ENCODE measurements at places on chromosomes 4 and X. TPM values are rescaled to one million over a fixed set of nuclear protein-coding genes. Genes with fewer than 3 reads are reported as not detected.

The TEX11 gene
- not detected for total RNA-seq

The CLGN gene
- total RNA-seq: 0.22 TPM

The ASB9 gene
- 0.54 TPM for total RNA-seq

The PRKG2 gene
- total RNA-seq: 0.58 TPM

The FOXP3 gene
- total RNA-seq: 11.9 TPM

The TSPAN7 gene
- total RNA-seq: 0.37 TPM

The DMRTC1B gene
- not detected for total RNA-seq

The LINC00632 gene
- not detected for total RNA-seq

The USP26 gene
- total RNA-seq: not detected

The ANKRD50 gene
- total RNA-seq: 0.48 TPM

The F9 gene
- total RNA-seq: not detected

The MYOZ2 gene
- not detected for total RNA-seq

DNA sequence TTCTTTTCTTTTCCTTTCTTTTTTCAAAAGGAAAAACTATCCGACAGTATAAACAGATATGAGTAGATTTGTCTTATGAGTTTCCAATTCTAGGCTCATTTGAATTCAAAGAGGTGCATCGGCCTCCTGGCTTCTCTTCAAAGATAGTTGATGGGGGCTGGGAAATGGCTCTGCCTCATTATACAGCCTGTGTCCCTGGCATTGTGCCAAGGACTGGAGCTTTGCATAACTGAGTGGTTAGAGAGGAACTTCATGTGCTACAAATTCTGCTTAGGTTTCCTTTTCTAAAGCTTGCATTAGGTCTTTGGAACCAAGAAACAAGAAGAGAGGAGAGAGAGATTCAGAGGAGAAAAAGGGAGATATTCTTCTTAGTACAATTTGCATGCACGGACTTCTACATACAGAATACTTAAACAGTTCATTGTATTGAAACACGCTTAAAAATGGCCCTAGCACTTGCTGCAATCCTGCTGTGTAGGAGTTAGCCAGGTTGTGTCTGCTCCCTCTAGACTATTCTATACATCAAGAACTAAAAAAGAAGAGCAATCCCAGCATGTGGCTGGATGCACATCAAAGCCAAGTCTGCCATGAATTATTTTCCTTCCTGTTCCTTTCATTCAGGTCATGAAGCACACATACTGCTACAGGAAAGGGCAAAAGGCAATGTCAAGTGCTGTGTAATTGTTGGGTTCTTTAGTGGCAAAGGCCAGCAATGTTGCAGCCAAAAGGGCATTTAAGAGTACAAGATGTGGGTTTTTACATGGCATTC, 70.9 kb downstream of the INTS12 start:
- DNase-seq: no peak

- DNase-seq: no peak
These were observed 195.3 kb downstream of the MAML3 start for GRCh38 chr4:139958739-139959098.

DNA sequence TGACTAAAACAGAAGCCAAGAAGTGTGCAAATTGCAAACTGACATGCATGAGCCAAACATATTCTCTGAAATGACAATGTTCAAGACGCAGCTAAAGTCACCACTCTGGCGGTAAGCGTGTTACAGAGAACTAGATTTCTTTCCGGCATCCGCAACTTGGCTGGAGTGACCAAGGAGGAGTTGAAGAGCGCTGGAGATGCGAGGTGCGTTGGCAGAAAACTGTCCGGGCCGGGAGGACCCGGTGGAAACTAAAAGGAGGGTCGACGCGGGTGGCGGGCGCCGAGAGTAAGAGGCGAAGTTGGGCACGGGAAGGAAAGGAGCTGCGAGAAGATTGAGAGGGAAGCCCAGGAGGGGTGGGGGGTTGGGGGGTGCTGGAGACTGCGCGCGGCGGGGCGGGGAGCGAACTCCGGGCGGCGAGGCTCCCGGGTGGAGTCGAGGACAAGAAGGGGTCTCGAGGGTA, 807 bp downstream of the SEL1L3 start:
- DNase-seq: peak; percentile 33

- DNase-seq: no peak
These were observed 15.6 kb downstream of the ELF4 start for GRCh38 chrX:130094696-130095095.

- DNase-seq: no peak
These were observed 43.8 kb upstream of the HPSE start for GRCh38 chr4:83378419-83378818.

GRCh38 chrX:11435568-11435967, 142.4 kb downstream of the AMELX start:
- DNase-seq: no peak

- DNase-seq: no peak
These were observed 1.9 kb downstream of the POU4F2 start for GRCh38 chr4:146640465-146641061.

DNA sequence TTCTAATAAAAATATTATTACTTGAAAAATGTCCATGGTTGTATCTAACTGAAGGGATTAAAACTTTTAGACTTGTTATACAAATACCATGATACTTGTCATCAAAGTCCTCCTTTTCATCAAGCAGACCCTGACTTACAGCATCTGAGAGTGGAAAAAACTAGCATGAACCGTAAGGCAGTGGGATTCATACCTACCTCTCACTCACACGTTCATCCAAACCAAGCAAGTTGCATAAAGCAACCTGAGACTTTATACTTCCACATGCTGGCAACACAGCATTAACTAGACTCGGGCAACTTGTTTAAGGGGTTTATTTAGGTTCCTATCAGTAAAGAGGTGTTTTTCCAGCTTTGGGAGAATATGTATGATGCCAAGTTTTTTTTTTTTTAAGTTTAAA, 22.6 kb upstream of the TLR7 start:
- no peak for DNase-seq

- no peak for DNase-seq
These were observed 29.6 kb downstream of the KLF3 start for GRCh38 chr4:38693569-38693968.

DNA sequence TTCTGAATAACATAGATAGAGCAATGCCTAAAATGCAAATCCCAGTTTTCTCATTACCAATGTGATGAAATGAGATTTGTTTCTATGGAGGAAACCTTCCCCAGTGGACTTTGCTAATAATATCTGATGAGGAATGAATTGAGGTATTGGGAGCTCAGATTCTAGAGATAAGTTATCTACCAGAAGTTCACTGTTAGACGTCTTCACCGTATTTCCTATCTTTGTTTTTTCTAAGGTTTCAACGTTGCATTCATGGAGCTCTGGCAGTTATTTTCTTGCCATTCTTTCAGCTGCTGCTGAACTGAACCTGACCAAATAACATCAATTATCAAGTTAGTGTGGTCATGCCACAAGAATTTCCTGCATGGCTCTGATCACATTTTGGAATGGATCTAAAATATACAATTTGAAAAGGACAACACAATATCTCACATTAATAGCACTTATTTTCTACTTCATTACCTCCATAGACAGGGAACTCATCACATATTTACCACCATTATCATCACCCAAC, 511.8 kb upstream of the LCORL start:
- DNase-seq: no peak

DNA sequence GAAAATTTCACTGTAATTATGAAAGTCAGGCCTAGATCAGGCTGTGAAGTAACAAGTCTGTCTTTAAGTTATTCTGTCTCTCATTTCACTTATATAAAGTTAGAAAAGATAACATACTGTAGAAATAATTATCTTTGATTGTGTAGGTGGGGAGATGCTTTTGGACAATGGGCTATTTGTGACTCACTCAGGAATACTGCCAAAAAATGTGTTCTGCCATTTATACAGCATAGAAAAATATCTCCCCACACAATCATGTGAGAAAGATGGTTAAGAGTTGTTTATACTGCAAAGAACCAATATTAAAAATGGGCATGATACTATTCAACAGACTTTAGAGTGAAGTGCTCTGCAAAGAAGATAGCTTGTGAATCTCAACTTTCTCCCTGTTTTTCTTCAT, 95.0 kb upstream of the GABRA2 start:
- DNase-seq: no peak

DNA sequence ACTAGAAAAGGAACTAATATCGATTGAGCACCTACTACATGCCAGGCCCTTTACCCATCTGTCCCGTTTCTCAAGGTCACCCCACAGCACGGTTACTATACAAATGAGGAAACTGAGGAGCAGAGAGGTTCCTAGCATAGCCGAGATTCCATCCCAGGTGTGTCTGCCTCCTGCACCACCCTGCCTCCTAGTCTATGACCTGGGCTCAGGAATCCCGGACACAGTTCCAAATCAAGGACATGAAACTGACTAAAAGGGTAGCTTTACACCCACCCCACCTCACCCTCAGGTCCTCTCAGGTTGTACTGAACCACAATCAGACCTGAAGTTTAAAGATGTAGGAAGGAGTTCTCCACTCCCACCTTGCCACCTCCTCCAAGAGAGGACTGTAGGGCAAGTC, 55.6 kb downstream of the APBB2 start:
- DNase-seq: no peak

DNA sequence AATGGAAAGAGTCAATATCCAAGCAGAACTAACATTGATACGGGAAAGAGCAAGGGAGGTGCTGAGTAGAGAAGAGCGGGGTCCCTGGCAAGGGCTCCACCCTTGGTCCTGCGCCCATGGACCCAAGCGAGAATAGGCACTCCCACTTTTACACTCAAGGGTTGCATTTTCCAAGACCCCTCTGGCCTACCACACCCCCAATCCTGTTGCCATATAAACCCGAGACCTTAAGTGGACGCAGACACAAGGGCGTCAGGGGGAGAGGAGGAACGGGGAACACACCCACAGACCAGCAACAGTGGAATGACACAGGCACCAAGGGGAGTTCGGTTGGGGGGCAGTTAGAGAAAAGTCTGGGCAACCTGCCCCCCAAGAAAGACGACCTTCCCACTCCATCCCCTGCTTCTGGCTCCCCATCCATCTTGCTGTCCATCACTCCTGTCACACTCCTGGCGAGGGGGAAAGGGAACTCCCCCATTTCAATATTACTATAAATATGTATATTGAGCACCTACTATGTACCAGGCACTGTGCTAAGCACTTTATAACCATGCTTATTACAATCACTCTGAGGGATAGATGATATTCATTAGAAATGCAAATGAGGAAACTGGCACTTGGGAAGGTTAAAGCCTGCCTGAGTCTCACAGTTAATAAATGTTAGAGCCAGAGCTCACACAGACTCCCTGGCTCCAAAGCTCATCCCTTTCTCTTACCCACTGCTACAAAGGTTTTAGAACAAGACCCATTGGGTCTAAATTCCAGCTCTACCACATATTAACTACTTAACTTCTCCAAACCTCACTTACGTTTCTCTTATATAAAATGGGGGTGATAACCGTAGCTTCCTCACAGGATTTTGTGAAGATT, 51.7 kb downstream of the SCD5 start:
- no peak for DNase-seq

- no peak for DNase-seq
These were observed 1142.3 kb downstream of the NLGN4X start for GRCh38 chrX:5086388-5086787.

DNA sequence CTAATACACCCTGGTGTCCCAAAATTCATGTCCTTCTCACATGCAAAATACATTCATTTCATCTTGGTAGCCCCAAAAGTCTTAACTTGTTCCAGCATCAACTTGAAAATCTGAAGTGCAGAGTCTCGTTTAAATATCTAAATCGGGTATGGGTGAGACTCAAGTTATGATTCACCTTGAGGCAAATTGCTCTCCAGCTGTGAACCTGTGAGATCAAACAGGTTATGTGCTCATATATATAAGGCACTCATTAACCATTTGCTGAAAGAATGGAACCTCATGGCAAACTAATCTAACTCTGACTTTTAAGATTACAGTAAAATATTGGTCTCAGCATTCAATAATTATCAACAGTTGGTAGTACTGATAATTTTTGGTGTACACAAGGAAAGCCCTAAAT, 55.5 kb downstream of the PDLIM5 start:
- DNase-seq: no peak

- no peak for DNase-seq
These were observed 157.9 kb downstream of the MAGEB5 start for GRCh38 chrX:26373829-26374228.

DNA sequence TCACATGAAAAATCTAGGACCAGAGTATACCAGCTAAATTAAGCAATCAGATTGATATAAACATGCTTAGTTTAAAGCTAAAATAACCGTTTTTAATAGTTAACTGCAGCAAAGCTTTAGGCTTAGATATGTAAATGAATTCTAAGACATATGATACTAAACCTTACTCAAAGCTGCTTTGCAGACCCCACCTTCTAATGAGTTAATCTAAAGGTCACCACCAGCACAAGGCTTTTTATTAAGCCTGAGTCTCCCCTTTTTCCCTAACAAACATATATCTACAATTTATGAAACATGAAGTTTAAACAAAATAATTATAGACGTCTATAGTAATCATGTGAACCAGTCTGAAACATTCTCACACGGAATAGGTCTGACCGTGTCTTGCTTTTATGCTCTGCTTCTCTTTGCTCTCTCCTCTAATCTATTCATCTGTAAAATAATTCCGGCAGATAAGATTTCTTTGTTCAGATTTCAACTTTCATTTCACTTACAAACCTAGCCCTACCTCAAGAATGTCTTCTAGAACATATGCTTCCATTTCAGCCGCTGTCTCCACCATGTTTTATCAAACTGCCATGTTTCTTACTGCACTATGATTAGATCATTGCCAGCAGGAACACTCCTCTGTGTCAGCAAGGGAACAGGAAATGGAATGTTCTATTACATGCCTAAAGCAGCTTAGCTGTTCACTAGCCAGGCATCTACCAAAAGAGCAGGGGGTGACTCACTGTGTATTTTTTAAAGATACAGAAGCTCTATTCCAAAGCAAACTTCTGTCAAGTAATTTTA, 35.9 kb downstream of the ANKRD17 start:
- DNase-seq: peak; percentile 37

- no peak for DNase-seq
These were observed 4.7 kb downstream of the FAM149A start for GRCh38 chr4:186109245-186109644.

DNA sequence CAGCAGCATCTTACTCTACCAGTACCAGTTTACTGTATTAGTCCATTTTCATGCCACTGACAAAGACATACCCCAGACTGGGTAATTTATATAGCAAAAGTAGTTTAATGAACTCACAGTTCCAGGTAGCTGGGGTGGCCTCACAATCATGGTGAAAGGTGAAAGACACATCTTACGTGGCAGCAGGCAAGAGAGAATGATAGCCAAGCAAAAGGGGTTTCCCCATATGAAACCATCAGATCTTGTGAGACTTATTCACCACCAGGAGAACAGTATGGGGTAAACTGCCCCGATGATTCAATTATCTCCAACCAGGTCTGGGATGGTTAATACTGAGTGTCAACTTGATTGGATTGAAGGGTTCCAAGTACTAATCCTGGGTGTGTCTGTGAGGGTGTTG, 69.3 kb downstream of the YIPF6 start:
- no peak for DNase-seq

DNA sequence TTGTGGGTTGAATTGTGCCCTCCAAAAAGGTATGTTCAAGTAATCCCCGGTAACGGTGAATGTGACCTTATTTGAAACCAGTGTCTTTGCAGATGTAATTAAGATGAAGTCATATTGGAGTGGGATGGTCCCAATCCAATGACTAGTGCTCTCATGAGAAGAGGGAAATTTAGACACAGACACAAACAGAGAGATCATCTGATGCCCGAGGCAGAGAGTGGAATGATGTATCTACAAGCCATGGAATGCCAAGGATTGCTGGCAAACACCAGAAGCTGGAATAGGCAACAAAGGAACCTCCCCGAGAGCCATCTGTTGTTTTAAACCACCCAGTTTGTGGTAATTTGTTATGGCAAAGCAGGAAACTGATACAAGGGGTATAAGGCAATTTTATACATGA, 35.1 kb downstream of the RPS6KA3 start:
- no peak for DNase-seq

- DNase-seq: no peak
These were observed 25.5 kb downstream of the PALLD start for GRCh38 chr4:168522356-168522755.
